ENCODE measurements at places on chromosomes 6 and 20.
A peak's percentile ranks its signal among the peaks of the same experiment; 100 is the strongest.

DNA sequence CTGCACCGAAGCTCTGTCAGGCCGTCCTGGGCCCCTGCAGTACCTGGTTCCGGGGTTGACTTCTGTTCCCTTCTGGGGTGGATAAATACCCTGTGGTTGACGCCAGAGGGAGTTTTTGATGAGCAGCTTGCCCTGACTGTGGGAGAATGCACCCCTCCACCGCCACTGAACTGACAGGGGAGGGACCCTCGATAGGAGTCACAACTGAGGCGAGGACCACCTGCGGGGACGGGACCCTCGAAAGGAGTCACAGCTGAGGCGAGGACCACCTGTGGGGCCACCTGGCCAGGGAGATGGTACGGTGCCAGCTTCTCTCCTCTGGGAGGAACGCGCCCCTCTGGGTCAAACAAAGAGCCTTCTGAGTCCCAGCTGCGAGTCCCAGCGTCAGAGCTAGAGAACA lies 100.1 kb upstream of the FRMD1 start:
- no peak for DNase-seq

DNA sequence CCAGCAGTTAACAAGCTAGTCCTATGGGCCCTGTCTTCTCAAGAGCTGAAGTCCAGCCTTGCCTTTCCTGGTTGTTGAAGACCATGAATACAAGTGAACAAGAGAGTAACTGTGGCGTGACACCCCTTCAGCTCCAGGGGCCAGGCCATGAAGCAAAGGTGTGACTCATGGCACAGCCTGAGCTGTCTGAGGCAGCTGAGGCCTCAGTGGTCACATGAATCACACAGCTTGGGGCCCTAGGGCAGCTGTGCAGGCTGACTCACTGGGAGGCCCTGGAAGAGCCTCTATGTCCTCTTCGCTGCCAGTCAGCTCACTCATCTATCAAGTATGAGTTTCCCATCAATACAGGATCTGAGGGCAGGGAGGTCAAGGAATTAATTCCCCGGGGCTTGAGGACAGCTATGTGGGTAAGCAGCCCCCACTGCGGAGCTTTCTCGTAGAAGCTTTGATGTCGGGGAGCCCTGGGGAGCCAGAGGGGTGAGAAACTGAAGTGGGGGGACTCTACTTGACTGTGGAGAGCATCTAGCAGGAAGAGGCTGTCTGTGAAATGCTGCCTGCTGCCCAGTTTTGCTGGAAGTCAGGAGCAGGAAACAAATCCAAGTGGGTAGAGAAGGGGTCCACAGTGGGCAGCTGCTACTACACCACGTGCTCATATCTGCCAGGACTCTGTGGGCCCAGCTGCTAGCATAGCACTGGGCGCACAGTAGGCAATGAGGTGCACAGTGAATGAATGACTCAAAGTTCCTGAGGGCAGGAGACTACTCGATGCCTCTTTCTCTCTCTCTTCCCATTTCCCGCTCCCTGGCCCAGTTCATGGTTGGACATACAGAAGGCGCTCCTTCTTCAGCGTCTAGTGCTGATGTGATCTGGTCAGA lies 13.7 kb upstream of the FAM83C start:
- peak; percentile 99 for DNase-seq

DNA sequence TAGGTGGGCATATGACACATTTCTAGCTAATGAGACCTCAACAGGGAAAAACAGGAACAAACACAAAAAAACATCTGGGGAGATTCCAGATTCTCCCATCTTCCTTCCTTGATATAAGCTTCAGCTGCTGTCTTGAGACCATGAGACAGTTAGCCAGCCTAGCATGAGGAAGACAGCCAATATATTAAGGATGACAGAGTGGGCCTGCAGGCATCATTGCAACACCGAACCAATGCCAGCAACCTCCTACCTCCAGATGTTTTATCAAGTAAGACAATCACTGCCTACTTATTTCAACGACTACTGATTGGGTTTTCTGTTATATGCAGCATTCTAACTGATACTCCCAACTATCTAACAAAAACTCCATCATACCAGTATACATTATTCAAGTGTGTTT lies 119.0 kb downstream of the ISM1 start:
- DNase-seq, result no peak

GRCh38 chr20:48794360-48794759 lies 33.4 kb downstream of the PREX1 start:
- no peak for DNase-seq

DNA sequence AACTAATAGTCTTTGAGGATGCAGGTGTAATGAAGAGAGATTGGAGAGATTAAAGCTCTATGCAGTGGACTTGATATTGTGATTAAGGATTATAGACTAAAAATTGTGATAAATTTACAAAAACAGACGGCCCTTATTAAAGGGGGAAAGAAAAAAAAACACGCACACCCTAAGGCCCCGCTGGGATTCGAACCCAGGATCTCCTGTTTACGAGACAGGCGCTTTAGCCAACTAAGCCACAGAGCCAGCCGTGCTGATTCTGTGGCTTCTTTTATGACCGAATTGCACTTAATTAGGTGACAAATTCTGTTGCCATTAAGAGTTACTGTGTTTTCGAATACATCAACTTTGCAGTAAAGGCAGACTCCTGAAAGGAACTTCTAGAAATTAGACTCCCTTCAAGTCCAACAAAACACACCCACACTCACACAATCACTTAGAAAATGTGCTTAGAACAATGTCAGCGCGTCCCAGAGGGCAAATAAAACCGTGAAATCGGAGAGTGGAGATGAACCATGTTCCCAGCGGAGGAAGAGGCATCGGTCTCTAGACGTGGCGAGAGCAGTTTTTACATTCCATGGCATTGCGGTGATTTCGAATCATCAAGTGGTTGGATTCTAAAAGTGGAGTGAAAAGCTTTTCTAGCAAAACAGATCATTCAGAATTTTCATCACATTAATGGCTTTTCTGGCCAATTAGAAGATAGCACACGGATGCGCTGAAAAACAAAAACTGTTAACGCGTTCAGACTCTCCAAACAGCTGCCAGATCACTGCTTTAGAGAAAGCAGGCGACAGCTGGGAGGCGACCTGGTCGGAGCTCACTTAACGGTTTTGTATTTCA lies 122.6 kb downstream of the GPX5 start:
- DNase-seq, result peak; percentile 33

DNA sequence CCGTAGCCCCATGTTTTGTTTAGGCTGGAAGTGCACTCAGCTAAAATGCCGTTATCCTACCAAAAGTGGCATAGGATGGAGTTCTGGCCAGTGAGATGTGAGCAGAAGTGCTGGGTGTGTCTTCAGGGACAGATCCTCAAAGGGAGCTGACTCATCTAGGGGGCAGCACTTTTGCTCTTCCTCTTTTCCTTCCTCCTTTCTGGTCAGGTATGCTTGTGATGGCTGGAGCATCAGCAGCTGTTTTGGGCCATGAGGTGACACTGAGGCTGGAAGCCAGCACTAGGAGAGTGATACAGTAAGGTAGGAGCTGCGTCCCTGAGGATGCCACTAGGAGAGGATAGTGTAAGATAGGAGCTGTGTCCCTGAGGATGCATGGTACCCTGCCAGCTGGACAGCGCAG lies 4.6 kb upstream of the OSBPL2 start:
- no peak for DNase-seq

DNA sequence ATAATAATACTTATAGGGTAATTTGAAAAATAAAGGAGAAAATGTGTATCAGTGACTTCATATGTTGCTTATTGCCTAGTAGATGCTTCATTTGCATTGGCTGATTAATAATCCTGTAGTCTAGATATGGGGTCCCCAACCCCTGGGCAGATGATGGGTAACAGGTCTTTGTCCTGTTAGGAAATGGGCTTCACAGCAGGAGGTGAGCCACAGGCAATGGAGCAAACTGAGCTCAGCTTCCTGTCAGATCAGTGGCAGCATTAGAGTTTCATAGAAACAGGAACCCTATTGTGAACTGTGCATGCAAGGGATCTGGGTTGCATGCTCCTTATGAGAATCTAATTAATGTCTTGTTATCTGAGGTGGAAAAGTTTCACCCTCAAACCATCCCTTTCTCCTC lies 1049.5 kb upstream of the EPHA7 start:
- no peak for DNase-seq

- DNase-seq, result peak; percentile 92
Observed at GRCh38 chr6:111552241-111552744, 53.4 kb downstream of the TRAF3IP2 start.

DNA sequence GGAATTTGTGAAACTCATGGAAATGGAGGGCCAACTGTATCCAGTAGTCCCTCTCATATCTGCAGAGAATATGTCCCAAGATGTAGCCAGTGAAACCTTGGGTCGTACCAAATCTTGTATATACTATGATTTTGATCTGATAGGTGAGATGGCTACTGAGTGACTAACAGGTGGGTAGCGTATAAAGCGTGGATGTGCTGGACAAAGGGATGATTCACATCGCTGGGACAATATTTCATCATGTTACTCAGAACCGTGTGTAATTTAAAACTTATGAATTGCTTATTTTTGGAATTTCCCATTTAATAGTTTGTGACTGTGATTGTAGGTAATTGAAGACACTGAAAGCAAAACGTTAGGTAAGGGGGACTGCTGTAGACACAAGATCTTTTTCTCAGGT lies 144.1 kb downstream of the SMAP1 start:
- no peak for DNase-seq
